ENCODE measurements at places on chromosomes 1 and 21. TPM values are rescaled to one million over a fixed set of nuclear protein-coding genes. Genes with fewer than 3 reads are reported as not detected.

The DNM3 gene
- 0.55 TPM for total RNA-seq

The RXFP4 gene
- 0.30 TPM for total RNA-seq

The CRP gene
- not detected for total RNA-seq

The SERINC2 gene
- 8.5 TPM for total RNA-seq

The OR2AK2 gene
- not detected for total RNA-seq

The CCDC27 gene
- total RNA-seq: not detected

The YOD1 gene
- total RNA-seq: 11.8 TPM

The OR2L5 gene
- total RNA-seq: not detected

The FMO5 gene
- 0.32 TPM for total RNA-seq

The ABL2 gene
- 53.4 TPM for total RNA-seq

The ST3GAL3 gene
- 17.8 TPM for total RNA-seq

The OR6P1 gene
- total RNA-seq: not detected

The C1orf94 gene
- not detected for total RNA-seq

The SLC25A34 gene
- 0.69 TPM for total RNA-seq

The PKP1 gene
- total RNA-seq: 0.30 TPM

The MPZ gene
- 0.88 TPM for total RNA-seq

The ZNF496 gene
- total RNA-seq: 12.8 TPM

The ACKR1 gene
- total RNA-seq: not detected

The CD1B gene
- total RNA-seq: not detected

The ZFP69B gene
- 8.2 TPM for total RNA-seq

The CCDC18 gene
- 8.9 TPM for total RNA-seq

The OR14C36 gene
- total RNA-seq: not detected

The FLG2 gene
- not detected for total RNA-seq

The CASZ1 gene
- total RNA-seq: under 0.01 TPM

The RSRP1 gene
- total RNA-seq: 97.1 TPM

The S100A16 gene
- total RNA-seq: 351 TPM

The TLR5 gene
- 0.14 TPM for total RNA-seq

The S100A6 gene
- 237 TPM for total RNA-seq

The ERICH3 gene
- total RNA-seq: 0.05 TPM

The OR2L13 gene
- total RNA-seq: not detected

The ALPL gene
- 0.30 TPM for total RNA-seq

The TRAPPC10 gene
- total RNA-seq: 22.0 TPM

The MAP3K21 gene
- 0.59 TPM for total RNA-seq

The S1PR1 gene
- total RNA-seq: 7.9 TPM

The PCSK9 gene
- 0.89 TPM for total RNA-seq

The TRIM58 gene
- 0.05 TPM for total RNA-seq

The WDR64 gene
- total RNA-seq: not detected

The ORC1 gene
- 3.2 TPM for total RNA-seq

The SMPDL3B gene
- not detected for total RNA-seq

The EDARADD gene
- total RNA-seq: not detected

The FAM163A gene
- total RNA-seq: 0.05 TPM

The CLCA2 gene
- 1.5 TPM for total RNA-seq

The NTPCR gene
- 14.9 TPM for total RNA-seq

The SPRR2B gene
- total RNA-seq: not detected

The FCGR1A gene
- total RNA-seq: not detected

The LY9 gene
- total RNA-seq: not detected

The CLDN17 gene
- total RNA-seq: not detected

The SON gene
- total RNA-seq: 242 TPM

The RIT1 gene
- 51.5 TPM for total RNA-seq

The ATP6V1G3 gene
- total RNA-seq: not detected

The RIPK4 gene
- 0.28 TPM for total RNA-seq

The LDLRAD1 gene
- total RNA-seq: not detected

The AMY1C gene
- total RNA-seq: not detected

The S100A1 gene
- under 0.01 TPM for total RNA-seq

Measured in smooth muscle cell of the umbilical artery (primary cell).